ENCODE measurements at places on chromosomes 12 and 14.

- no peak for DNase-seq
Measured at GRCh38 chr12:99136516-99136915, 491.4 kb downstream of the APAF1 start.

GRCh38 chr12:28507033-28507432 lies 316.8 kb downstream of the CCDC91 start:
- DNase-seq: no peak

DNA sequence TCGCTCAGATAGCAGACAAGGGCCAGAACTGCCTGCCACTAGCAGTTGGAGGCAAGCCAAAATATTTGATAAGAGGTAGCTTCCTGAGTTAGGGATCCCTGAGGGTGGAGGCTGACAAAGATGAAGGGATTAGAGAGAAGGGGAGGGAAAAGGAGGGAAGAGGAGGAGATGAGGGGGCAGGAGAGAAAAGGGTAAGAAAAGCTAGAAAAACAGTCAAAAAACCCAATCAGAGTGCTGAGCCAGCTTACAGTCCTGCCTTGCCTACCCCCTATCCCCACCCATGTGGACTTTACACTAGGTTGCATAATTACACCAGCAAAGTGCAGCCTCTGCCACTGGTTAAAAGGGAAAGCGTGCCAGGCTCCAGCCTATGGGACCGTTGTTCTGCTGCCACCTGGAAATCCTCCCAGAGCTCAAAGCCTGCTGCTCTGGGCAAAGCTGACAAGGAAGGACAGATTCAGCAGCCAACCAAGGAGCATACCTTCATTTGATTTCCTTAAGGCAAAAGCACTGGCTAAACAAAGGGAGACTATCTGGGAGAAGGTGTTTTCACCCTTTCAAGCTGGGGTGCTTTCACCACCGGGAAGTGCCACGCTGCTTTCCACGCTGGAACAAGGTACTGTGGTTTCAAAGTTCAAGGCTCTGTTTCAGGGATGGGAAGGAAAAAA lies 3.8 kb upstream of the NUMB start:
- DNase-seq: no peak

- no peak for DNase-seq
Measured at GRCh38 chr14:99563749-99564129, 40.3 kb downstream of the CCDC85C start.

- no peak for DNase-seq
Measured at GRCh38 chr12:104828015-104828414, 130.1 kb downstream of the SLC41A2 start.

- no peak for DNase-seq
Measured at GRCh38 chr12:2118061-2118460, 65.3 kb downstream of the CACNA1C start.

Data from activated CD8-positive, alpha-beta memory T cell treated with anti-CD3 and anti-CD28 coated beads for 48 hours (primary cell).